Mammary microvascular endothelial cell (primary cell): ENCODE measurements at places on chromosomes 6 and 20. TPM values are rescaled to one million over a fixed set of nuclear protein-coding genes. Genes with fewer than 3 reads are reported as not detected.

The BMP5 gene
- not detected in 2 replicates for total RNA-seq

The PCSK2 gene
- total RNA-seq, result not detected in 2 replicates

The UBE2C gene
- total RNA-seq, result 108 and 126 TPM in 2 replicates

The ALDH8A1 gene
- total RNA-seq, result 0.40 TPM in 1 of 2 replicates, not detected in the other

The HLA-DQB1 gene
- 0.10 TPM in 1 of 2 replicates, not detected in the other for total RNA-seq

The HRH3 gene
- total RNA-seq, result not detected in 2 replicates

The HCK gene
- not detected in 2 replicates for total RNA-seq

The FAM209B gene
- not detected in 2 replicates for total RNA-seq

The OR2H1 gene
- total RNA-seq, result not detected in 2 replicates

The MOXD1 gene
- total RNA-seq, result 0.05 and 0.07 TPM in 2 replicates
